Testis (tissue), 5 donors: ENCODE measurements at places on chromosomes 2 and 18. TPM values are rescaled to one million over a fixed set of nuclear protein-coding genes. Genes with fewer than 3 reads are reported as not detected.

CAPN14 gene
- polyA plus RNA-seq, result 0.36 TPM

BOLA3 gene
- 41.9 TPM for polyA plus RNA-seq

TUBA3E gene
- 386 TPM for polyA plus RNA-seq

NEU4 gene
- 0.88 TPM for polyA plus RNA-seq

LRP2 gene
- 3.0 TPM for polyA plus RNA-seq

TOGARAM2 gene
- 5.2 TPM for polyA plus RNA-seq

GPR35 gene
- 3.1 TPM for polyA plus RNA-seq

CD8A gene
- 2.9 TPM for polyA plus RNA-seq

GKN1 gene
- polyA plus RNA-seq, result not detected

SAG gene
- 25.6 TPM for polyA plus RNA-seq

DSC2 gene
- polyA plus RNA-seq, result 2.7 TPM

MPP4 gene
- 0.28 TPM for polyA plus RNA-seq

LGALSL gene
- polyA plus RNA-seq, result 11.3 TPM

MLPH gene
- 5.5 TPM for polyA plus RNA-seq

CENPA gene
- 5.8 TPM for polyA plus RNA-seq

IL1F10 gene
- polyA plus RNA-seq, result not detected

EMX1 gene
- 4.5 TPM for polyA plus RNA-seq

DPP4 gene
- polyA plus RNA-seq, result 6.3 TPM

POTEJ gene
- 6.0 TPM for polyA plus RNA-seq

PLEKHH2 gene
- 7.4 TPM for polyA plus RNA-seq

SERPINB10 gene
- polyA plus RNA-seq, result not detected

EPHA4 gene
- 47.4 TPM for polyA plus RNA-seq

CAB39 gene
- 76.8 TPM for polyA plus RNA-seq

WDR35 gene
- polyA plus RNA-seq, result 23.6 TPM

PRSS56 gene
- polyA plus RNA-seq, result 0.86 TPM

RPRM gene
- polyA plus RNA-seq, result 2.9 TPM

AKAIN1 gene
- polyA plus RNA-seq, result not detected

LYG2 gene
- not detected for polyA plus RNA-seq

GLI2 gene
- polyA plus RNA-seq, result 5.1 TPM

CHMP3 gene
- 163 TPM for polyA plus RNA-seq

PID1 gene
- polyA plus RNA-seq, result 14.8 TPM

PARD6G gene
- polyA plus RNA-seq, result 3.0 TPM

SANBR gene
- polyA plus RNA-seq, result 9.4 TPM

UGT1A4 gene
- polyA plus RNA-seq, result 0.25 TPM

EGR4 gene
- polyA plus RNA-seq, result 4.6 TPM

SH3YL1 gene
- polyA plus RNA-seq, result 55.0 TPM

ENOSF1 gene
- polyA plus RNA-seq, result 29.2 TPM

C2orf69 gene
- polyA plus RNA-seq, result 19.8 TPM

PCGF1 gene
- 25.3 TPM for polyA plus RNA-seq

TTC31 gene
- polyA plus RNA-seq, result 19.6 TPM

ARHGEF33 gene
- 16.7 TPM for polyA plus RNA-seq

SLC9A4 gene
- polyA plus RNA-seq, result 0.34 TPM

POMC gene
- 17.9 TPM for polyA plus RNA-seq

ANXA4 gene
- polyA plus RNA-seq, result 71.2 TPM

FSIP2 gene
- polyA plus RNA-seq, result 14.6 TPM

TLX2 gene
- 1.1 TPM for polyA plus RNA-seq

MROH2A gene
- 5.1 TPM for polyA plus RNA-seq

SGO2 gene
- 11.9 TPM for polyA plus RNA-seq

IL37 gene
- not detected for polyA plus RNA-seq

SCTR gene
- polyA plus RNA-seq, result 6.6 TPM
